Smooth muscle cell of bladder (primary cell): ENCODE measurements at places on chromosomes 3 and 15. TPM values are rescaled to one million over a fixed set of nuclear protein-coding genes. Genes with fewer than 3 reads are reported as not detected.

Gene GOLGA8F
- under 0.01 TPM in 1 of 2 replicates, not detected in the other for total RNA-seq

Gene MST1
- 6.0 TPM in 2 replicates for total RNA-seq

Gene RBSN
- 19.3 and 22.0 TPM in 2 replicates for total RNA-seq

Gene LZTFL1
- total RNA-seq: 15.4 and 17.0 TPM in 2 replicates

Gene SUSD5
- 1.1 and 3.6 TPM in 2 replicates for total RNA-seq

Gene GOLGA8G
- total RNA-seq: under 0.01 TPM in 1 of 2 replicates, not detected in the other

Gene NPAP1
- not detected in 2 replicates for total RNA-seq

Gene WDR76
- 2.7 and 2.8 TPM in 2 replicates for total RNA-seq

Gene SLC51B
- total RNA-seq: 0.55 and 2.0 TPM in 2 replicates

Gene SLC22A13
- total RNA-seq: 0.14 and 0.28 TPM in 2 replicates

Gene GOLGA8T
- total RNA-seq: 0.14 TPM in 1 of 2 replicates, not detected in the other

Gene ERC2
- not detected in 2 replicates for total RNA-seq

Gene SLTM
- total RNA-seq: 63.3 and 64.2 TPM in 2 replicates

Gene MYEF2
- total RNA-seq: 0.71 and 2.0 TPM in 2 replicates

Gene EIF4A2
- 564 and 888 TPM in 2 replicates for total RNA-seq

Gene SSUH2
- total RNA-seq: under 0.01 TPM in 1 of 2 replicates, not detected in the other

Gene CTXN2
- total RNA-seq: not detected in 2 replicates

Gene MOBP
- total RNA-seq: 2.3 TPM in 1 of 2 replicates, not detected in the other

Gene NECTIN3
- 34.9 and 43.1 TPM in 2 replicates for total RNA-seq

Gene CHST13
- 0.09 TPM in 1 of 2 replicates, not detected in the other for total RNA-seq

Gene RFTN1
- total RNA-seq: 44.3 and 57.5 TPM in 2 replicates
